ENCODE measurements at places on chromosomes 1 and 21.
A peak's percentile ranks its signal among the peaks of the same experiment; 100 is the strongest.

DNA sequence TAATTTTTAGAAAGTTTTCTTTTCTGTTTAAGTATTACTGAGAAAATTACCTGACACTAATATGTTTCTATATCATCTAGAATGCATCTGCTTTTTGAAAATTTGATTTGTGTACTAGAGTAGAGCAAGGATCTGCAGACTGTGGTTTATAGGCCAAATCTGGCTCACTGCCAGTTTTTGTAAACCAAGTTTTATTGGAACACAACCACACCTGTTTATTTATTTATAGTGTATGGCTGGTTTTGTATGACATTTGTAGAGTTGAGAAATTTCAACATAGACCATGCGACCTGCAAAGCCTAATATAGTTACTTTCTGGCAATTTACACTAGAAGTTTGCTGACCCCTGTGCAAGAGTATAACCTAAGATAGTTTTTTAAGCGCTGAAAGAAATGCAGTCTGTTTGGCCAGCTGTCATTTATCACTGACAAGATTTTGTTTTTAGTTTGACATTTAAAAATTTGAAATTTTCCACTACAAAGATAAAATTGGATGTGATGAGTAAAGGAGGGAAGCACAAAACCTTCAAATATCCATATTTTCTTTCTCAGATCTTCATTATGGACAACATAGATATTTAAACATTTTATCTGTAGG, 36.1 kb upstream of the CACYBP start:
- DNase-seq = no peak

- no peak for DNase-seq
Observed at GRCh38 chr1:246210756-246211155, 296.3 kb downstream of the SMYD3 start.

GRCh38 chr1:64743954-64744491, 852 bp upstream of the RAVER2 start:
- DNase-seq = no peak

DNA sequence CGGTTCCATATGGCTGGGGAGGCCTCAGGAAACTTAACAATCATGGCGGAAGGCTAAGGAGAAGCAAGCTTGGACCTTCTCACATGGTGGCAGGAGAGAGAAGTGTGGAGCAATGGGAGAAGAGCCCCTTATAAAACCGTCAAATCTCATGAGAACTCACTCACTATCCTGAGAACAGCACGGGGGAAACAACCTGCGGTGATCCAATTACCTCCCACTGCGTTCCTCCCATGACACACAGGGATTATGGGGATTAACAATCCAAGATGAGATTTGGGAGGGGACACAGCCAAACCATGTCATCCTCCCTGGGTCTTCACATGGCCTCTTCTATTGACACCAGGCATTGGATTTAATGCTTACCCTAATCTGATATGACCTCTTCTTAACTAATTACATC, 455.1 kb upstream of the VAMP3 start:
- DNase-seq = peak; percentile 36

DNA sequence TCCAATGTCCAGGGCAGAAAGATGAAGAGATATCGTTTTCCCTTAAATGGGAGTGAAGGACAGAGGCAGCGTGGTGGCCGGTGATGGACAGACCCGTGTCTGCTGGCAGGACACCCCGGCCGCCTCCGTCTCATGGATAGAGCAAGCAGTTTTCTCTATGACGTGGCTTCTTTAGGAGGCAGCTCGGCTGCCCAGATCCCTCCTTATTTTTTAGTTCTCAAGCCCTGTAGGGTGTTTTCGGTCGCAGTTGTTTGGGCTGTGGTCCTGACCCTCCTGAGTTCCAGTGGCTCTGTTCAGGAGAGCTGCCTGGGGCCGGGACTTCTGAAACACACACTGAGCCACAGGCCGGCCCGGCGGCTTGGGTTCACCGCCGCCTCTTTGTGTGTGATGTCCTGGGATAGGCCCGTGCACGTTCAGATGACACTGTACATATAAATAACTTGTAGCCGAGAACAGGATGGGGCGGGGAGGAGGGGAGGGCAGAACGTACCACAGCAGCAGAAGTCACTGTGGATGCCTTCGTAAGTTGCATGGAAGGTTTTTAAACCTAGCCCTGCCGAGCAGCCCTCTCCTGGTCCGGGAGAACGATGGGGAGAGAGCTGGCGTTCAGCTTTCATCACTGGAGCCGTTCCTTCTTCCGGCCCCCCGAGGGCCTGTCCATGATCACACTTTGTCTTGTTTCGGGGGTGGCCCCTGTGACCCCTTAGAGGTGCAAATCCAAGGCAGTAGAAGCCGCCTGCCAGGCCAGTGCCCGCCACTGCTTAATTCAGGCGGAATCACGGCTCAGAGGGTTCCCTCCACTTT, 65.2 kb downstream of the SIK1 start:
- no peak for DNase-seq

- DNase-seq = no peak
Observed at GRCh38 chr1:101130673-101131072, 105.1 kb upstream of the DPH5 start.

- DNase-seq = no peak
Observed at GRCh38 chr1:46102769-46103476, 29.5 kb downstream of the PIK3R3 start.

DNA sequence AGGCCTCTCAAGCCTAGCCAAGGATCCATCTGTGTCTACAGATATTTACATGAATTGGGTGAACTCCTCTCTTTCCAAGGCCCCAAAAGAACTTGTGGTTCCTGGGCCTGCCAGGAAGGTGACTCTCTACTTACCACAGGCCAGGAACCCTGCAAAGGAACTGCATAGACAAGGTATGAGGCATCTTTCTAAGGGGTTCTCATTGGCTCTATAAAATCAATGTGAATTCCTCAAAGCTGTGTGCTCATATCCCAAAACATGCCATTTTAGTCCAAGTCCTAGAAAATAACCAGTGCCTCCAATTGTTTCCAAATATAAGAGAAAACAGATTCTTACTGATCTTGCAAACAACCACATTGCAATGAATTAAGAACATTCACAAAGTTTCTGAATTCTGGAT, 39.9 kb upstream of the RGL1 start:
- no peak for DNase-seq

DNA sequence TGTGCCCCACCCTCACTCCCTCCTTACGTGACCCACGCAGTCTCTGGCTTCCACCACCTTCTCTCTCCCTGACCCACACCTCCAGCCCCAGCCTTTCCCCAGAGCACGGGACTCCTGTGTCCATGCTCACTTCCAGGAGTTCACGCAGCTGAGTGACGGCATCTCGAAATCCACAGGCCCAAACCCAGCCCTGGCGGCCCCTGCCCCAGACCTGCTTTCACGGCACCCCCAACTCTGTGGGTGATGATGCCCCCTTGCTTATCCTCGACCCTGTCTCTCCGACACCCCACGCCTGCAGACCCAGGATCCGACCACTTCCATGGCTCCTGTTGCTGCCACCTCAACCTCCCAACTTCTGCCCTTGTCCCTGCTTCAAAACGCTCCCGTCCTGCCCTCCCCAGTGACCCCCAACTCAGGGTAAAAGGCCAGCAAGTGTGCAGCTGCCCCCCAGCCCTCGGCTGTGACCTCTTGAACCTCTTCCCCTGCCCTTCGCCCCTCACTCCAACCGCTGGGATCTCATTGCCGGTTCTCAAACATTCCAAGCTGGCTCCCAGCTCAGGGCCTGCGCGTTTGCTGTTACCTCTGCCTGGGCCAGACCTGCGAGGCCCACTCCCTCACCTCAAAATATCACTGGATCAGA, 30.4 kb upstream of the LAPTM5 start:
- DNase-seq = no peak

DNA sequence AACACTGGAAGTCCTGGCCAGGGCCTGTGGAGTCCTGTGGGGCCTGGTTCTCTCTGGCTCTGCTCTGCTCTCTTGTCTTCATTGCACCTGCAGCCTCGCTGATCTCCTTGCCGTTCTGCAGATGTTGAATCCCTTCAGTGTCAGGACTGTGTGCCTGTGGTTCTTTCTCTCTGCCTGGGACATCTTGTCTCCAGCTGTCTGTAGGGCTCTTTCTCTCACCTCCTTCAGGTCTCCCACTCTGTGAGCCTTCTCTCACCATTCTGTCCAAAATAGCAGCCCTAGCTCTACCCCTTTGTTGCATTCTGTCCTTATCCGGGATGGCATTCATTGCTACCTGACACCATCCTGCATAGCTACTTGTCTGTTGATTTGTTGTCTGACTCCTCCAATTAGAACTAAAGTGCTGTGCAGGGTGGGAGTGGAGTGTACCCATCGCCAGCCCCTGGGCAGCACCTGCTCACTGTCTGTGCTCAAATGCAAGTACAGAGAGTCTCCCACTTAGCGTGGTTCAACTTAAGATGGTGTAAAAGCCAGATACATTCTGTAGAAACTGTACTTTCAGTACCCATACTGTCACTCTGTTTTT, 8.9 kb downstream of the PGBD2 start:
- DNase-seq = no peak

- no peak for DNase-seq
Observed at GRCh38 chr1:222644636-222644980, 26.7 kb downstream of the MIA3 start.

DNA sequence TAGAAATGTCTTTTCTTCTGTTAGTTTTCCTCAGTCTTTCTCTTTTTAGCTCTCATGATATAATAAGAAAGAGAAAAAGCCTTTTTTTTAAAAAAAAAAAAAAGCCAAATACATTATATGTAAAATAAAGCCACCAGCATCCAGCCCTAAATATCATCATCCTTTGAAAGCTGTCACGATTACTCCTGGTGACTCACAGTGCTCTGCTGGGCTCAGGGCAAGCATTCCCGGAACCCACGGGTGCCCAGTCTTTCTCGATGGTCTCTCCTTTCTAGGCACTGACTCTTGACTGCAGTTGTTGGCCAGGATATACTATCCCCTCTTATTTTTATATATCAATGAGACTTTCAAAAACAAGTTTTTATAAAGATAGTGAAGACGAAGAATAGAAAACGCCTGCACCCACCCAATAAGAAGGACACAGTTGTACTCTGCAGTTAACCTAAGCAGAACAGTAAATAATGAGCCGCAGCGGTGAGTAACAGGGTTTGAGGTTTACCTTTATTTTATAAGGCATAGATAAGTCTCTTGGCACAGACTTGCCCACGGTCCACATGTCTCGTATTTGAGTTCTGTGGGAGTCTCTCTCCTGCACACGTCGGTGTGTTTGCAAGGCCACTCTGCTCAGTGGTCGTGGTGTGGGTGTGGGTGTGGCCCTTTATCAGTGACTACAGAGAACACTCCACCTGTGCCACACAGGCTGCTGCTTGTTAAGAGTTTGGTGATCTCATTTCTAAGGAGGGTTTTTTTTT, 15.7 kb upstream of the MX2 start:
- no peak for DNase-seq

- no peak for DNase-seq
Observed at GRCh38 chr1:225479996-225480720, 52.3 kb upstream of the LBR start.

GRCh38 chr1:21175670-21176581, 771 bp downstream of the EIF4G3 start:
- DNase-seq = peak; percentile 76

DNA sequence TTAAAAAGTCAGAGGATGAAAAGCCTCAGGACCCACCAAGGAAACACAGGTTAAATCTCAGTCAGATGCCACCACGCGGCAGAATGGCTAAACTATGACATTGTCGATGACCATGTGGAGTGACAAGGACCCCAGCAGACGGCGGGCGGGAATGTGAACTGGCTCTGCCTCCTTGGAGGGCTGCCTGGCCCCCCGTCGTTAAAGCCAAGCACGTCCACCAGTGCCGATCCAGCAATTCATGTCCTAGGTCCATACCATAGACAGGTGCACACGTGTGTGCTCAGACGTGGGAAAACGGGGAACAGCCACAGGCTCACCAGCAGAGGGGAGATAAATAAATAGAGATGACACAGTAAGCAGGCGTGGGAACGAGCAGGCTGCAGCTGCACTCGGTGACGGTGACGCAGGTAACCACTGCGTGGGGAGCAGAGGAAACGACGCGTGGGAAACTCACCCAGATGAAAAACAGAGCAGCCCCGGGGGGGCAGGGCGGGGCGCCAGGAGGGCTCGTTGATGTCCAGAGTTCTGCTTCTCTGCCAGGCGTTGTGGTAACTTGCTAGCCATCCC, 28.3 kb upstream of the PCBP3 start:
- DNase-seq = no peak

DNA sequence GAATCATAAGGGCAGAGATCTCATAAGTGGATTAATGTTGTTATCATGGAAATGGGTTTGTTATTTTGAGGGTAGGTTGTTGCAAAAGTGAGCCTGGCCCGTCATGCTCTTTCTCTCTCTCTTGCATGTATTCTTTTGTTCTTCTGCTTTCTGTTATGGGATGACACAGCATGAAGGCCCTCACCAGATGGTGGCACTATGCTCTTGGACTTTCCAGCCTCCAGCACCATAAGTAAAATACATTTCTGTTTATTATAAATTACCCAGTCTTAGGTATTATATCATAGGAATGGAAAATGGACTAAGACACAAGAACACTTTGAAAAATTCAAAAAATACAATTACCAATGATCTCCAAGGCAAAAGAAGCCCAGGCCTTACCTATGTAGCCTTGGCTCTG, 676.1 kb downstream of the PTPRU start:
- no peak for DNase-seq

GRCh38 chr1:38476111-38476849, 383.3 kb downstream of the RRAGC start:
- peak; percentile 74 for DNase-seq

GRCh38 chr1:230757856-230758708, 10.9 kb downstream of the CAPN9 start:
- no peak for DNase-seq

GRCh38 chr1:221815660-221816059, 73.8 kb upstream of the DUSP10 start:
- no peak for DNase-seq

GRCh38 chr1:24416666-24417391, 1.2 kb downstream of the NIPAL3 start:
- no peak for DNase-seq

DNA sequence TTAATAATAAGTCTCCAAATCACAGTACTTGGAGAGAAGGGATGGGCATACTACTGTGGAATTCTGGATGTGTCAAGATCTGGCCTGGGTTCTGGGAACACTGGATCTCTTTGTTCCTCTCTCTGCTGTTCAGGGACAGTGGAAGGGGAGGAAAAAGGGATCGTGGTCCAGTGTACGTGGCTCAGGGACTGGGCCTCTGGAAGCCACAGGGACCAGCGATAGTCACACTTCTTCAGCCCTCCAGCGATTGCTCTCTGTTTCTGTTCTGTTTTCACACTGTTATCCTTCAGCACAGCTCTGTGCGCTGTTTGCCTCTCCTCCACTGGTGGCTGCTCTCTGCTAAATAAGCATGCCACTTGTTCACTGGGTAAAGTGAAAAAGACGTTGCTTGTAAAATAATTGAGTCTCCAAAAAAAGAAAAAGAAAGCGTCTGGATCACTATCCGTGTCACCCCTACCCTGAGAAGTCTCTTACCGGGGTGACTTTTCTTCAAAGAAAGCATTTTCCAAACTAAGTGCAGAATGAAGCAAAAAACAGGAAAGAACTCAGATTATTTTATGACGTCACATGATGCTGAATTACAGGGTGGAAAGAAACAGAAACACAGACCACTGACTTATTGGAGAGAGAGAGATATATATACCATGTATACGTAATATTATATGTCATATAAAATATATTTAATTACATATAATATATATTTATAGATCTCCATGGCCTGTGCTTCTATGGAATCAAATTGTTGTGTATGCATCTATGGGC, 279.4 kb downstream of the RGS7 start:
- no peak for DNase-seq

GRCh38 chr1:47226839-47227215, 5.2 kb downstream of the TAL1 start:
- DNase-seq = no peak

Measured in ecto neural progenitor cell (in vitro differentiated cells).